ENCODE measurements at places on chromosomes 7 and 10. TPM values are rescaled to one million over a fixed set of nuclear protein-coding genes. Genes with fewer than 3 reads are reported as not detected.

- DNase-seq: no peak
Observed at GRCh38 chr7:71548746-71549145, 416.8 kb downstream of the GALNT17 start.

DNA sequence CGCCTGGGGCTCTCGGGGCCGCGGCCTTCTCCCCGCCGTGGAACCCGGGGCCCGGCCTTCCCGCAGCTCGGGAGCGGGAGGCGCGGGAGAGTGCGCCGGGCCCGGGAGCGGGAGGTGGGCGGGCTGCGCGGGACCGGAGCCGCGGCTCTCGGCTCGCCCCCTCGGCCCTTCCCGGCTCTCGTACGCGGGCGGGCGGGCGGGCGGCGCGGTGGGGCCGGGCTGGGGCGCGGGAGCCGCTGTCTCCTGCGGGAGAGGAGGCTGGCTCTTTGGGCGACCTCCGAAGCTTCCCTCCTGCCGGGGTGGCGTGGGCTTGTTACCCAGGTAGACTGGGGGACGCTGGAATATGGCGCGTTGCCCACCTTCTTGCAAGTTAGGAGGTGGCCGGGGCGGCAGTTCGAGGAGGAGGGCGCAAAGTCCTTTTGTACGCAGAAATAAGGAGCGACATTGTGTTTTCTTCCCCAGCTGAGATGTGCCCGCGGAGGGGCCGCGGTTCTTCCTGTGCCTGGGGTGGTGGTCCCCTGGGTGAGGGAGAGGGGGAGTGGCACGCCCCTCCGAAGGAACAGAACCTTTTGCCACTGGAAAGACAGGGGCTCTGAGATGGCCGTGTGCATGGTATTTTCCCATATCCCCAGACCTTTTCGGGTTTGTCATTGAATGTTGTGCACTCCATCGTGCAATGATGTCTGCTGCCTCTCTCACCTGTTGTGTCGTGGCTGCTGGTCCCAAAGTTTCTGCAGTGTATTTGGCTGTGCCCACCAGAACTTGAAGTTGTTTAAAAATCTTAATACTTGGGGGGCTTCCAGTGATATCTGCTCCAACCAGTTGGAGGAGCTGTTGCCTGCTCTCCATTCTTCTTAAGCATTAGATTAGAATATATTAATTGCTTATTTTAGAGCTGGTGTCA is 844 bp downstream of the NRF1 start:
- peak; percentile 79 for DNase-seq

MEIG1 gene
- not detected for total RNA-seq

LFNG gene
- total RNA-seq: 20.1 TPM

GRCh38 chr7:92641921-92642511 is 51.8 kb upstream of the FAM133B start:
- DNase-seq: no peak

GRCh38 chr7:108132551-108133265 is 2.5 kb upstream of the LAMB4 start:
- DNase-seq: no peak

PRSS37 gene
- not detected for total RNA-seq

DNA sequence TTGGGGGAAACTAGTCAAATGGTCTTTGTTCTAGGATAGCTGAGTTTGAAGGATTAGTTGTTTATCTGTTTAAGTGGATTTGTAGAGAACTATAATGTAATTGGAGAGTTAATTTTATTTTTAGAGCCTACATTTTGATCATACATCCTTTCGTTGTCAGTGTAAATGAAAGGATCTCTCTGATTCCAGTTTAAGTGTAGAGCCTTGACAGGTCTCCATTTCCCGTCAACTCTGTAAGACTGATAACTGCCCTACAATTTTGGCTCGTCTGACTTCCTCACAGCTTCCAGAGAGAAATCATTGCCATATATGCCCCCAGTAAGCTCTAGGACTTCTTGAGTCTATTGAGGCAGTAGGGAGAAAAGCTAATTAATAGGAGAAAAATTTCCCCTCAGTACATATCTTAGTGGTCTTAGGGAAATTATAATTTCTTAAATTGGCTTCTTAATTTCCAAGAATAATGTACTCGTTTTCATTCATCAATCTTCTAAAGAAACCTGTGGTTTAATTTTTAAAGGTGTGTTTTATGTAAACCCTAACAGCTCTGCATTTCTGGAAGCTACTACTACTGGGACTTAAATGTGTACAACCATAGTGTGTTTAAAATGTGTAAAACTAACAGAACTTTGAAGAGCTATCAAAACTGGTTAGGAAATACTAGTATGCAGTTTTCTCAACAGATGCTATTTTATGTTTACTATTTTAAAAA is 3.8 kb downstream of the KMT2E start:
- DNase-seq: no peak

- DNase-seq: no peak
Observed at GRCh38 chr7:6654113-6654841, 17.2 kb downstream of the ZNF316 start.

CLRN3 gene
- total RNA-seq: not detected

DNA sequence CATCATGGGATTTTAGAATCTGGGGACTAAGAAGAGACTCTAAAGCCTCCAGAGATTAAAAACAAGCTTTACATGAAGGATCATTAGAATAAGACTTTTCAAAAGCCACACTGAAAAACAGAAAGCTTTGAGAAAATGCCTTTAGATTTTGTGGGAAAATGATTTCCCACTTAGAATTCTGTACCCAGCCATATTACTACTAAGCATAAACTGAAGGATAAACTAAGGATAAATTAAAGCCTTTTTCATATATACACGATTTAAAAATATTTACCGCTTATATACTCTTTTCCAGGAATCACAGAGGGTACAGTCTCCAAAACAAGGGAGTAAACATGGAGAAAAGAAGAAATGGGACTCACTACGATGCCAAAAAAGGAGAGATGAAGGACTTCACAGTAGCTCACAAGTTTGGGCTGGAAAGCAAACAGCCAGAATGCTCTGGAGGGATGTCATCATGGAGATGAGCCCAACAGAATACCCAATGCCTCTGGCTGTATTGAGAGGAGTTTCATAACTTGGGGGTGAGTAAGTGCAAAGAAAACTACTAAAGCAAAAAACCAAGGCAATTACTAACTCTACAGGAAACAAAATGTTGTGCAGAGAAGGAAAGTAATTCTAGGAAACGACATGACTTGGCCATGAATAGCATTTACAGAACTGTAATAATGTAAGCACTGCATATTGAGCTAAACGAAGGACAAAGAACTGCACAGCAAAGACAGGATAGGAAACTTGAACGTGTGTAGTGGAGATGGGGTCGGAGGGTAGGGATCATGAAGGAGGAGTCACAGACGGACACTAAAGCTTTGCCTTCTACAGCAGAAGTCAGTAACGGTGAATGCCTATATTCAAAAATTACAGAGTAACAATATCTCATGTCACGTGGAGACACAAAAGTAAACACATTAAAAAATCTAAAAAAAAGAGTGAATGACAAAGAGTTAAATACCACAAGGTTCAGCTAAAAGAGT is 61.4 kb upstream of the ASAH2 start:
- no peak for DNase-seq

DNA sequence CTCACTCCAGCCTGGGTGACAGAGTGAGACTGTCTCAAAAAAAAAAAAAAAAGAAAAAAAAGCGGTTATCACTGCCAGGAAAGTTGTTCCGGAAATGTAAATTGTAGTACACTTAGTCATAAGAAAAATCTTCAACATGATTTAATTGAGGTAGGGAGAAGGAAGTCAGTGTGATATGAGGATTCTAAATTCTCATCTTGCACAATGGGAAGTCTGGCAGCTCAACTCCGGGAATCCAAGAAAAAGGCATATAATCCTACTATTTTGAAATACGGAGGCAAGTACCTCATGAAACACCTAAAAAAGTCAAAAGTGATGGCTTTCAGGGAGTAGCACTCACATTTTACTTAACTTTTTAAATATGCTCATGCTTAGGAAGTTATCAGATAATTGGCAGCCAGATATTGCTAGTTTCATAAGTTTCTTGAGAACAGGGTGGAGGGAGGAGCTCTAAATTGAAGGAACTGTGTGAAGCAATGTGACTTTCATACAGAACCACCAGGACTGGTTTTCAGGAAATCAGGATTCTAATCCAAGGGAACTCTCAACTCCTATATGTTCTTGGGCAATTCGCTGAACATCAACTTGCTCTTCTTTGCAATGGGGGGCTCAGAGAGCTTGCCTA is 2.7 kb upstream of the C7orf25 start:
- no peak for DNase-seq

C10orf105 gene
- 0.53 TPM for total RNA-seq

- DNase-seq: no peak
Observed at GRCh38 chr10:792792-793100, 103.3 kb upstream of the DIP2C start.

ANKRD30A gene
- total RNA-seq: 0.09 TPM

SYT15B gene
- 12.5 TPM for total RNA-seq

FAM131B gene
- 2.6 TPM for total RNA-seq

GRCh38 chr10:8076933-8077332 is 22.4 kb downstream of the GATA3 start:
- DNase-seq: no peak

LRRC61 gene
- total RNA-seq: 5.8 TPM

GRCh38 chr10:62853710-62854109 is 37.5 kb upstream of the EGR2 start:
- DNase-seq: no peak

DNA sequence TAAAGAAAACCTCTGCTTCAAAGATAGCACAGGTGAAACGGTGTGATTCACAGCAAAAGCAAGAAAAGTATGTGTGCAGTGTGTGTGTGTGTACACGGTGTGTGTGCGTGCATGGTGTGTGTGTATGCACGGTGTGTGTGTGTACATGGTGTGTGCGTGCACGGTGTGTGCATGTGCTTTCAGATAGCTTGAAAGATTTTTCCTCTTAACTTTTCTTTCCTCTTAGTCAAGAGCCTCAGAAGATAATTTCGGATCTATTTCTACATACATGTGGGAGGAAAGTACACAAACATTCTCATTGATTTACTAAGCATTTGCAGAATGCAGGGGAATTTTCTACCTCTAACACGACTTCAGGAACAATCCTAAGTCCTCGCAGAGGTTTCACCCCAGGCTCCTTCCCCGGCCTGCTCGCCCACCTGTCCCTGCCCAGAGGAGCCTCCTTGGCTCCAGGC is 2.9 kb downstream of the FGFR2 start:
- DNase-seq: no peak

ZNF511 gene
- total RNA-seq: 27.8 TPM
